GM04503 (cell line): ENCODE measurements at places on chromosomes 1 and 21.

DNA sequence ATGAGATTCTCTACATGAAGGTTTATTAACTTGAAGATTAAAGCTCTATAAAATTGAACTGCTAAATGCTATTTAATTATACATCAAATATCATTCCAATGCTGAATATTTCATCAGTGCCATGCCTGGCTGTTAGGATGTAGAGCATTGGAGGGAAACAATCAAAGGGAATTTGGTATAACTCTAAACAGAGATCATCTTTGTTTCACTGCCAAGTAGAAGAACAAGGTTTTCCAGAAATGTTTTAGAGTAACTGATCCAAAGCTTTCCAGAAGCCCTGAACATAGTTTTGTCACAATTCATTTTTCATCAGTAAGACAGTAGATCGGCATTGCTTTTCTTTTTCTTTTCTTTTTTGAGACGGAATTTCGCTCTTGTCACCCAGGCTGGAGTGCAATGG lies 5.9 kb upstream of the DSTYK start:
- no peak for DNase-seq

- DNase-seq: no peak
These were observed 19.6 kb upstream of the SLC26A9 start for GRCh38 chr1:205962821-205963221.

DNA sequence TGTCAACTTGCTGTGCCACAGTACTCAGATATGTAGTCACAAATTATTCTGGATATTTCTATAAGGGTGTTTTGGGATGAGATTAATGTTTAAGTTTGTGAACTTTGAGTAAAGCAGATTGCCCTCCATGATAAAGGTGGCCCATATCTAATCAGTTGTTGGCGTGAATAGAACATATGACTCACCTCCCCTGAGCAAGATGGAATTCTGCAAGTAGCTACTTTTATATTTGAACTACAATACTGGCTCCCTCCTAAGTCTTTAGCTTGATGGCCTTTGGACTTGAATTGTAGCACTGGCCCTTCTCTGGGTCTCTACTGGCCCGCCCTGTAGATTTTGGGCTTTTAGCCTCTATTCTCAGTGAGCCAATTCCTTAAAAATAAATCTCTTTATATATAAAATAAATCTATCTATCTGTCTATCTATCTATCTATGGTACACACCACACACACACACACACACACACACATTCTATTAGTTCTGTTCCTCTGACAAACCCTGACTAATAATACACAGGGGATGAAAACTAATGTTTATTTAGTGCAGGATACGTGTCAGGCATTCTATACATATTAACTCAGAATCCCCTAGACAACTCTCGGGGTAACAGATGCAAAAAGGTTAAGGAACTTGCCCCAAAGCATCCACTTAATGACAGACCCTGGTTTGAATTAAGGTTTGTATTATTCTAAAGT lies 37.9 kb upstream of the PDC start:
- no peak for DNase-seq

DNA sequence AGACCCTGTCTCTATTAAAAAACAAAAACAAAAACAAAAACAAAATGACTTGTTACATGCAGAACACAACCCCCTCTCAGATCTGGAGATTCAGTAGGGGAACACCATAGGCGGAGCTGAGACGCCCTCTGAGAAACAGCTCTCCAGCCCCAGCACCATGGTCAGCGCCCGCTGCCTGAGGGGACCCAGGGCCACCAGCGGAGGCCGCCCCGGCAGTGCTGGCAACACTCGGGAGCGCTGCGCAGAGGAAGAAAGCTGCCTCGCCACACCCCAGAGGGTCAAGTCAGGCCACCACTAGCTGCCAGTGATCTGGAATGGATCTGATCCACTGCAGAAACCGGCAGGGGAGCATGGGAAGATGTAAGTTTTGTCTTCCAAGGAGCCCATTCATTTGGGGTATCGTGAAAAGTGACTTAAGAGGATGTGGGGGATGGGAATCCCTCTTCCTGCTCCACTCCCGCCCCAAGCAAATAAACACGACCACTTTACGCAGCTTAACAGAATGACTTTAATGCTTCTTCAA lies 3.1 kb downstream of the ACTA1 start:
- no peak for DNase-seq

DNA sequence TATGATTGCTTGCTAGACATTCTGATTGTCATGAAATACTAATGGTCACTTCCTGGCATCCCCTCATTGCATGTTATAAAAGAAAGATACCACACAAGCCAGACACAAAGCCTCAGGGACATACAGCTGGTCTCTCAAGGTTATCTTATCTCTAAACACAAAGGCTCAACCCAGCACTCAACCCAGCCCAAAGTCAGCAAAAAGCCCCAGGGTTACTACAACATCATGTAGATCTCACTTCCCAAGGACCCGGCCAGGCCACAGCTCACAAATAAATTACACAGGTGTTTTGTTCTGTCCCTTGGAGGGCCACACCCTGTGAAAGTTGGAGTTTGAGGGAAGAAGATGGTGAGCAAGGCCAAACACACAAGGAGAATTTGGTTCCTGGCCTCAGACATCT lies 109.7 kb upstream of the BARHL2 start:
- DNase-seq: no peak

GRCh38 chr1:186578325-186579016 lies 101.8 kb downstream of the PTGS2 start:
- no peak for DNase-seq

GRCh38 chr1:63620671-63621070 lies 27.5 kb downstream of the PGM1 start:
- no peak for DNase-seq

- DNase-seq: no peak
These were observed 42.1 kb upstream of the IPO9 start for GRCh38 chr1:201786824-201787223.

GRCh38 chr1:47725511-47725991 lies 271.6 kb downstream of the TRABD2B start:
- DNase-seq: no peak

- DNase-seq: no peak
These were observed 64.2 kb downstream of the PLXNA2 start for GRCh38 chr1:208179961-208180409.
